Adipocyte (in vitro differentiated cells): ENCODE measurements at places on chromosomes 12 and 14.

DNA sequence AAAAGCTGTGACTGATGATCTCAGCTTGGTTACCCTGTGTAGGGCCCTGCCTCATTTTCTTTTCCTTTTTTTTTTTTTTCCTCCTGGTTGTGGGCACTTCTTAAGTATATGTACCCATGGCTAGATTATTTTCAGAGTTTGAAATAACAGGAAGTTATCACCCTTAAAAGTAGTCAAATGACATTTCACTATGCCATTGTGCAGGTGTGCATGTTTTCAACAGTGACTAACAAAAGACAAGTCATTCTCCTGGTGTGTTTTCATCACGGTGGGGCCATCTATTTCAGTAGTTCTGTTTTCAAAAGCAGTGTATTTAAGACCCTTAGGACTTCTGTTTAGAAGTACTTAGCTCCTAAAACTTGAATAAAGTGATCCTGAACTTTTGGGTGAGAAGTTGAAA is 15.0 kb downstream of the GABARAPL1 start:
- DNase-seq: no peak

- peak; percentile 52 for DNase-seq
Observed at GRCh38 chr12:84619053-84619571, 293.5 kb downstream of the SLC6A15 start.

DNA sequence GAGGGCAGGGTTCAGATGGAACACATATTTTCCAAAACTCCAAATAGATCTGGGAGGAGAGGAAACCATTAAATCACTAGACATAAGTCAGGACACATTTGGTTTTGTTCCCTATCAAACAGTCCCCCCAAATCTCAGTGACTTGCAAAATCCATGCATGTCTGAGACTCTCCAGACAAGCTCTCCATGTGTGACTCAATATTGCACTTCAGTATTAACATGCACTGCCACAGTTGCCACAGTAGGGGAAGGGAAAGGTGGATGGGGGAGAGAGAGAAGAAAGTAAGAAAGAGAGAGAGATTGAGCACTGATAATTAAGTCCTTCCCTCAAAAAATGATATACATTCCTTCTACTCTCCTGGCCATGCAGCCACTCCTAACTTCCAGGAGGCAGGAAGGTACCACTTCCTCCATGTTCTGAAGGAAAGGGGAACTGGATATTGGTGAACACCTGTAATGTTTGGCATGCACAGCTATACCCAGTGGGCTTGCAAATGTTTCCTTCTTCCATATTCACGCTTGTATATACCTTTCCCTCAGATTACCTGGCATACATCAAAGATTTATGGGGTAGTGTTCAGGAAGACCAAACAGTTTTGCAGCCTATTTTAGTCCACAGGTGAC is 310.0 kb downstream of the ZFP36L1 start:
- no peak for DNase-seq

- DNase-seq: no peak
Observed at GRCh38 chr12:10511756-10512355, 6.2 kb downstream of the EIF2S3B start.

- DNase-seq: no peak
Observed at GRCh38 chr12:97960741-97961608, 498.4 kb downstream of the RMST start.

DNA sequence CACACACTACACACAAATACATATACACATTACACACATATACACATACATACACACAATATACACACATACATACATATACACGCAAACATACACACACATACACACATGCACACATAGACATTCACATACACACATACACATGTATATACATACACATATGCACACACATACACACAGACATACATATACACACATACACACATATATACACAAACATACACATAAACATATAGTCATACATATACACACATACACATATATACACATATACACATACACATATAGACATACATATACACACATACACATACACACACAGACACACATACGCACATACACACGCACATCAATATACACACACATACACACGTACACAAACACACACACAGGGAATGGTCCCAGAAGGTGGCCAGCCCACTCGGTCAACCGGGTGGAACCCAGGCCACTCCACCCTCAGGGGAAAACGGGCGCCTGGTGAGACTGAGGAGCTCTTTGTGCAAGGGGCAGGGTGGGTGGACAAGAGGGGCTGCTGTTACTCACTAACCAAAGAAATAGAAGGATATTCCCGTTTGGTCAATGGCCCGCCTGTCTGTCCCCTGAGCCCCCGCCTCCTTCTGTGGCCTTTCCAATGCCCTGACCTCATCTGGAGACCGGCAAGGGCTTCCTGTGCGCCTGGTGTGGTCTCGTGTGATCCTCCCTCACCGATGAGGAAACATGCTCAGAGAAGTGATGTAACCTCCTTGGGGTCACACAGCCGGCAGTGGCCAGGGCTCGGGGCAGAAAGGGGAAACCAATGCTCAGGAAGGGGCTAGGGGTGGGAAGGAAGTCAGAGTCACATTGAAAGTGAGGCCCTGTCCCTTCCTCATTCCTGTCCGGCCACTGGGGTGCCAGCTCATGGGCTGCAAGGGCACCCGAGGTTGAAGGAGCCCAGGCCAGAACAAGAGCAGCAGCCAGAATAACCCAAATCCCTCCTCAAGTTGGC is 5.3 kb downstream of the TRPV4 start:
- no peak for DNase-seq

GRCh38 chr12:119624966-119625365 is 31.4 kb downstream of the TMEM233 start:
- no peak for DNase-seq

DNA sequence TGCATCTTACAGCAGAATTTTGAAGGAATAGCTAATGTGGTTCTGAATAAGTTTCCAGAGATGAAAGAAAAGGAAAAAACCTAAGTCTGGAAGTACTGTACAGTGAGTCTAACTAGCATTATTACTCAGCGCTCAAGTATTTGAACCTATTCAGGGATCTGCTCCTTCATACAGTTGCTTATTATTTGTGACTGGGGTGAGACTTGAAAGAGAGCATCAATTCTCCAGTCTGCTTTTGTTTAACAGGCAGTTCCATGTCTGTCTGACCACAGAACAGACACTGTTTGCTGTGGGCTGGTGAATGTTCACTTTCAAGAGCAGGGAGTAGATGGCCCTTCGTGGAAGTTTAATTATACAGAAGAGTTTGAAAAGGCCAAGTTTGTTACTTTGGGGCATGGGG is 9.3 kb downstream of the ETV6 start:
- peak; percentile 77 for DNase-seq

- no peak for DNase-seq
Observed at GRCh38 chr12:40022850-40023249, 83.0 kb downstream of the SLC2A13 start.

DNA sequence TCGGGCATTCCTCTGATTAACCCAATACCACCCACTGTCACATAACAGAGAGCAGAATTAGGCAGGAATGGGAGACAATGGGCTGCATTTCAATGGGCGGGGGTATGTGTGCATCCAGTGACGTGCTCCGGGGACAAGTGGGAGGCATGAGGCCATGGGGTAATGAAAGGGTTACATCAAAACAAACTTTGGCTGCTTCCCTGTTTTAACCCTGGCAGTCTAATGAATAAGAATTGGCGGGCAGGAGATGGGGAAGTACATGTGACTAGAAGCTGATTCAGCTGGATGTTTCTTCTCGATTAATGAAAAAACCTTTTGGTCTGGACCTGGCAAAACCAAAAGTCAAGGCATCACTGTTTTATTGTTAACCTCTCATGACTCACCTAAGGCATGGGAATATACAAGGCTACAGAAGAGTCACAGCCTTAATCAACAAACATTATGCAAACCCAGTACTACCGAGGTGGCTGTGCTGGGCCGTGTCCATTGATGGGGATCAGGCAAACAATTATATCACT is 44.2 kb downstream of the SOCS2 start:
- DNase-seq: no peak

DNA sequence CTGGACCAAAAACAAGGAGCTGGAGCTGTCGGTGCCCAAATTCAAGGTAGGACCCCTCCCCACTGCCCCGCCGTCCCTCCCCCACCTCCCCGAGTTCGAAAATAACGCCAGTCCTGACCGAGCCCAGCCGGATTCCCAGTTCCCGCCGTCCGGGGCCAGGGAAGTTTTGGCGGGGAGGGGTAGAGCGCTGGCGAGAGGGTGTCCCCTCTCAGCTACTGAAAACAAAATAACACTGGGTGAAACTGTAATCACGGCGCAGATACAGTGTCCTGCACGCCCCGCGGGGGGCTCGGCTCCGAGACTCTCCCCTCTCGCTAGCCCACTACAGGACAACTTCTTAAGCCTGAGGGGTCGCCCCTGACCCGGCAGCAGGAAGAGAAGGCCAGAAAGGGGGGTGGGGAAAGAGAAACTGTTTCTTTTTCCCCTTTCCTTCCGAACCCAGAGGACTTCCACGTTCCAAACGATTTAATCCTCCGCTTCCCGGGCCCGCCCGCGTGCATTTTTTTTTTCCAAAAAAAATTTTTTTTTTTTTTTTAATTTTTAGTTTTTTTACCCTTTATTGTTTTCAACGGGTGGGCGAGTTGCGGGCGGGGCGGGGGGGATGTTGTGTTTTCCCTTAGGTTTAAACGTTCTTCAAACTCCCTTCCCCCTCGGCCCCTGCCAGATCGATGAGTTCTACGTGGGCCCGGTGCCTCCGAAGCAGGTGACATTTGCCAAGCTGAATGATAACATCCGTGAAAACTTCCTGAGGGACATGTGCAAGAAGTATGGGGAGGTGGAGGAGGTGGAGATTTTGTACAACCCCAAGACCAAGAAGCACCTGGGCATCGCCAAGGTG is 1.6 kb downstream of the SETD1B start:
- DNase-seq: peak; percentile 55

DNA sequence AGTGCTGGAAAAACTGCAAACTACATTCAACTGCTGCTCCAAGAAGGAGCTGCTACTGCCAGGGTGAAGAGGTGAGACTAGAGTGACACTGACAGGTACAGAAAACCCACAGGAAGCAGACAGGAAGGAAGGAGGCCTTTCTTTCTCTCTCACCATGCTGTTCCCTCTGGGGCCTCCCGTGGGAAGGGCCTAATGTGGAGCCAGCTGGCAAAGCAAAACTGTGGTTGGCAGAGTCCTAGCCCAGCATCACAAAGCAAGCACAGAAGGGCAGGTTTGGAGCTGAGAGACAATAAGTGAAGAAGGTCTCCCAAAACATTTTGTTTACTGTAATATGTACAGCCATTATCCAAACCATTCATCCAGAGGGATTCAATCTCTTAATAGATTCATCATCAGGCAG is 122.5 kb upstream of the MAX start:
- no peak for DNase-seq

- no peak for DNase-seq
Observed at GRCh38 chr12:99976762-99977161, 8.0 kb downstream of the ANKS1B start.

GRCh38 chr14:98819132-98819866 is 452.7 kb downstream of the BCL11B start:
- DNase-seq: no peak

- DNase-seq: no peak
Observed at GRCh38 chr14:32980902-32981501, 42.3 kb downstream of the NPAS3 start.

DNA sequence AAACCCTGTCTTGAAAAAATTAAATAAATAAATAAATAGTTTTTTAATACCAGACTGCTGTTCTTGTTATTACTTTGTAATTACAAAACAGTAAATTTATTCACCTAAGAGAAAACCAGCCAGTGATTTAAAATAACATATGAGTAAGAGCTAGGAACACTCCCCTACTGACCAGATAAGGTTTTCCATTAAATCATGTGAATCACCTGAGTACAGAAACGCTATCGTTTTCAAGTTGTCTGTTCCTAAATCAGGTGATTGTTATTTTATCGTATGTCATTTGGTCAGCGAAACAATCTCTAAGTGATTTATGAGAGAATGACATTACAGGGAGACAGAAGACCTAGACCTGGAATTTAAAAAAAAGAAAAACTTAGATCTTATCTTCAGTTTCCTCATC is 47.3 kb downstream of the RPS29 start:
- DNase-seq: no peak

- no peak for DNase-seq
Observed at GRCh38 chr12:49950273-49951251, at the start of gene AQP2. Gene AQP2 (plus strand): TSS chr12:49950737. CDS start chr12:49950831, 94 bp downstream.

GRCh38 chr12:46548605-46549071 is 176.1 kb upstream of the SLC38A2 start:
- DNase-seq: peak; percentile 50

GRCh38 chr12:62908674-62909073 is 26.3 kb downstream of the PPM1H start:
- DNase-seq: no peak

DNA sequence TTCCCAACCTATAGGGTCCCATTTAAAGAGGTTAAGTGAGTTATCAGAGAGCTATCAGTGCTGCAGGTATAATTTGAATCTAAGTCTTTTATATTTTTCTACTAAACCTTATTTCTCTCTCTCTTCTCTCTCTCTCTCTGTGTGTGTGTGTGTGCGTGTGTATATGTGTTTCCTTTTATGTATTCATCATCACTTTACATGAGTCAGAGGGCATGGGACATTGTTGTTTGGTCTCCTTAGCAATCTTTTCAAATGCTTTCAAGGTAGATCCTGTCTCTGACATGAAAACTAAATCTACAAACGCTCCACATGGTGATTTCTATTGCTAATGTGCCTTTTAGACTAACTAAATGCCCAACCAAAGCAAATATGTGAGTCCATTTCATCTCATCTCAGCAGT is 459.7 kb downstream of the BTG1 start:
- DNase-seq: no peak

DNA sequence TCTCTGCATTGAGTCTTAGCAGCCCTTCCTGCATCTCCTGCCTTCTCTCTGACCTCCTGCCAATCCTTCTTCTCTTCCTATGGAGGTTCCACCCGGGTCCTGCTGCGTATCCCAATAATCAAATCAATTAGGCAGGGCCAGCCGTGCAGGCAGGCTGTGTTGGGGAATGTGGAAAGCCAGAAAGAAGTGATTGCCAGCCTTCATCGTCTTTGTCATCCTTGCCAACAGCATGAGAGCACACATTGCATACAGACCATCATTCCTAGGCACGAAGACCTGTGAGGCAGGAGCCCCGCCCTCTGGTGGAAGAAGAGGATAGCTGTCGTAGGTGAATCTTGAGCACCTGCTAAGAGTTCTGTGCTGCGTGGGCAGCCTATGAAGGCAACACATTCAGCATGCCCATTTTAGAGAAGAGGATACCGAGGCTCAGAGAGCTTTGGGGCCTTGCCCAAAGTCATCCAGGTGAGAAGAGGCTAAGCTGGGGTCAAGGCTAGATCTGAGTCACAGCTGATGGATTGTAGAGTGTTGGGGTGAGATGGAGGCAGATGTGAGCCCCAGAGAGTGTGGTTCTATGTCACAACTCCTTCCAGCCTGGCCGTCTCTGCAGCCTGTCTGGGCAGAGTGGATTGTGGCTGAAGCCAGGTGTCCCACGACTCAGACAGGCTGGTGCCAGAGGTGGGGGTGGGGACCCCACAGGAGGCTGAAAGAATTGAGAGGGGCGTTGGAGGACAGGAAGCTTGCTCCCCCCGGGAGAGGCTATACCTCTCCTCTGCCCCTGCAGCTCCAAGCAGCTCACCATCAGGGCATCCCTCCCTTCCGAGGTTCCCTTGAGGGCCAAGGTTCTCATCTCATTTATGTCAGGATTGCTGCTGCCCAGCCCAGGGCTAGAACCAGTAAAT is 12.7 kb downstream of the C14orf132 start:
- DNase-seq: no peak
